ENCODE measurements at places on chromosomes 2 and 18. TPM values are rescaled to one million over a fixed set of nuclear protein-coding genes. Genes with fewer than 3 reads are reported as not detected.

DNA sequence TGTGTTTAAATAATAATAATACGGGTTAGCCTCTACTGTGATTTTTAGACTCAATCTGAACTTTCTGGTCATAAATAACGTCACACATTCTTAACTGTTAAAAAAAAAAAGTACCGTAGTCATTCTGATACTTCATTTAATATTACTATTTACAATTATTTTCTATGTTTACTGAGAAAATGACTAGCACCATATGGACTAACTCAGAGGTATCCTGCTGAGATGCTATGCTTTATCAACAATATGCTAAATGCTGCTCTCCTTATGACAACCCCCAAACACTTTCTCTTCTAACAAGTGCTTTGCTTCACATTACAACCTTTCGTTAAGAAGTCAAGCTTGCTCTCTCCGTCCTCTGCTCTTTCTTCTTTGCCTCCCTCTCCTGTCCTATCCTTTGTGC is 182.1 kb downstream of the AFF3 start:
- peak; percentile 41 for DNase-seq

GRCh38 chr2:207083361-207084110 is 82.2 kb downstream of the KLF7 start:
- DNase-seq = no peak

DNA sequence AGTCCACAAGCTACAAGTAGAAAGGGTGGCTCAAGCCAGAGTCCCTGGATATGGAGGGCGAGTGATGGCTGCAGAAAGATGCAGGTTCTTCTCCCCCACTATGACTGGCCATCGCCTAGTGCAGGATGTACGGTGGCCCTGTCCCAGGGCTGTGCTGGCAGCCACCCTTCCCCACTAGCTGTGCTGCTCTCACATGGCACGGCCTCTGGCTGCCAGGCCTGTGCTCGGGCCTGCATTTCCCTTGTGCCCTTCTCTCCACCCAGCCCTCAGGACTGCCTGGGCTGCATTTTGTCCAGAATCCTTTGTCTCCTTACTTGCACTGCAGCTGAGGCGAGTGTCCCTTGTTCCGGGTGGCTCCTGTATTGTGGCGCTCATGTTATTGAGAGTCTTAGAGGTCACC is 1.6 kb upstream of the RAMP1 start:
- no peak for DNase-seq

DNA sequence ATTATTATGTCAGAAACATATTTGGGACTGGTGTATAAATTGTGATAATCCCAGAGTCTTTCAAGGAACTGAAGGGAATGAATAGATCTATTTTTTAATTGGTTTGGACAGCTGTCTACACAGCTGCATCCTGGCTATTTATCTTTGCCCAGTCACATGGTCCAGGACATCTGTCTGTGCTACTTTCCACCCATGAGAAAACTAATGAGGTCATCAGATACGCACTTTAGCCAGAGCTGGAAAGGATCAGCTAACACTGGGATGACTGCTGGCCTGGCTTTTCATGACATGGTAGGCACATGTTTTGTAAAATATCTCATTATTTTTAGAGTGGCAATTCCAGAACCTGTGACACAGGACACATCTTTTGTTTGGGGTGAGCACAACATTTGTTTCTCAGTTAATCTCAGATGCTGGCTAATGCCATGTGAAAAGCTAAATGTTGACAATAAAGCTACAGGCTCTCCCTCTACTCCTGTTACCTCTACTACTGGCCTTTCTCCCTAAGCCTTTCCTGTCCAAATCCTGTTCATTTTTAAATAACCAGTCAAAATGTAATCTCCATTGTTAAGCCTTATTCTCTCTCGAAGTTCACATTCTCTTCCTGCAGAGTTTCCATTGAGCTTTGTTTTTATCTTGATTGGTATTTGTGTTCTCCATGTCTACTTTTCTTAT is 500.7 kb downstream of the RIT2 start:
- DNase-seq = no peak

DNA sequence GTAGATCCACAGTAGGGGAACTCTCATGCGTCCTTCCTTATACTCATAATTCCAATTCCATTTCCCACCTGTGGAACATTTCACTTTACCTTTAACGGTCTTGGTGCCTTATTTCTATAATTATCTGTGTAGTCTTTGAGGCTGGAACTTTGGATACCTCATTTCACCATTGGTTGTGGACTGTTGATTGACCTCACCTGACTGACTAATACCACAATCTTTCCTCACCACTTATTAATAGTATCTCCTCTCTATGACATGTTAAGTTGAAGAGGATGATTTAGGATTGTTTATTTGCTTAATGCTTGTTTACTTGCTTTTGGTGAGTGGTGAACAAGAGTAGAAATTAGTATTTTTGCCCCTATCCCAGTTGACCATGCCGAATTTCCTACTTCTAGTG is 50.0 kb downstream of the R3HDM1 start:
- no peak for DNase-seq

DNA sequence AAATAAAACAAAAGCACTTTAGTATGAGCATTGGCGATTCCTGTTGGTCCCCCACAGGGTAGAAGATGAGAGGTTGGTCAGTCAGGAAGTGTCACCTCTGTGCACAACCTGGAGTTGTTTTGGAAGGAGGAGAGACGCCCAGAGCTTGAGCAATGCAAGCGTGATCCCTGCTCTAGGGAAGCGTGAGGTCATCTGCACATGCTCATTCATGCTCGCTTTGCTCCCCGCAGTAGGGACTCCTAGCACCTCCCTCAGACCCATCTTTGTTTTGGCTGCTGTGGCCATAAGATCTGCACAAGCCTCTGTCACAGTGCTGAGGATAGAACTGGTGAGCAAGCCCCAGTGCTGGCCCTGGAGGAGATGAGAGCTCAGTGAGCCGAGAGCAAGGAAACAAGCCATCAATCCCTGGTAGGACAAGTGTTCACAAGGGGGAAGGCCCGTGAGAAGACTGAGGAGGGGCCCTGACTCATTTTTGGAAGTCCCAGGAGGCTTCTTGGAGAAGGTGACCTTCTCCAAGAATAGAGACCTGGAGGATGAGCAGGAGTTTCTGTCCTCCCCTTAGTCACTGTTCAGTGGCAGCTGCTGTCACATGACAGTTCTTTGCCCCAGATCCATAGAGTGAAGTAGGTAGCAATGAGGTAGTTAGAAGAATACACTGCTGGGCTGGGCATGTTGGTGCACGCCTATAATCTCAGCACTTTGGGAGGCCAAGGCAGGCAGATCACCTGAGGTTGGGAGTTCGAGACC is 13.3 kb upstream of the ATP8B1 start:
- no peak for DNase-seq

DNA sequence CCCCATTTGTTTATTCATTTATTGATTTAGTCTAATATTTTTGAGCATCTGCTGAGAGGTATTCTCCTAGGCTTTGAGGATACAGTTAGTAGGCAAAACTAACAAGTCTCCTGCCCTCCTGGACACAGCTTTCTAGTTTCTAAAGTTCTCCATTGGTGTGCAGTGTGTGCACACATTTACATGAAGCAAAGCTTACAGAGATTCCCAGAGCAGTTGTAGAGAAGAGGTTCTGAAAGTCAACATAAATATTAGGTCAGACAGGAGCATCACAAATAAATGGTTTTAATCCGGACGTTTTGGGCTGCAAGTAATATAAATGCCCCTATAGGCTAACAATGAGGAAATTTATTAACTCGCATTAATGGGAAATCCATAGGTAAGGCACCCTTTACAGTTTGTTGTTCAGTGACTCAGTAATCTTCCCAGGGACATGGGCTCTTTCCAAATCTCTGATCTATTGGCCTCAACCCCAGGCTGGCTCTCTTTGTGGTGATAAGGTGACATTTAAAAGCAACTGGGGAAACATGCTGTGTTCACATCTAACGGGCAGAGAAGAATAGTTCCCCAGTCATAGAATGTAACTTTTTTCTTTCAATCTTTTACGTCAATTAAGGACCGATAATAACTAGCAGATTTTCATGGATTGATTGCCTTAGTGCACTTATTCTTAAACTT is 407.2 kb downstream of the PTPRM start:
- DNase-seq = no peak

DNA sequence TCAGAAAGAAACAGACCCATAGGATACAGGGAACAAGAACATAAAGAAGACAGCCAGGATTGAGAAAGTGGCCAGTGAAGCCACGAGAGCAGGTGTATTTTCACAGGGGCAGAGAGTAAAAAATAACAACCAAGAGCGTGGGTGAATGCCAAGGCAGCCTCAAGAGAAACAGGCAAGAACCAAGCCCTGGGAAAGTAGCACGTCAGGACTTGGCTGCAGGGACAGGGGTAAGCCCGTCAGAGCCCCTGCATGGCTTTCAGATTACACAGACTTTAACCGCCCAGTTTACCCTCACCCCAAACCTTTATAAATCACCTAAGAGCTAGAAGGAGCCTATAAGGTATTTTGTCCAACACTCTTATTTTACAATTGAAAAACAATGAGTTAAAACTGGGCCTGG is 43.7 kb downstream of the ARL4C start:
- no peak for DNase-seq

- no peak for DNase-seq
Observed at GRCh38 chr18:48418539-48419276, 9.5 kb upstream of the ZBTB7C start.

DNA sequence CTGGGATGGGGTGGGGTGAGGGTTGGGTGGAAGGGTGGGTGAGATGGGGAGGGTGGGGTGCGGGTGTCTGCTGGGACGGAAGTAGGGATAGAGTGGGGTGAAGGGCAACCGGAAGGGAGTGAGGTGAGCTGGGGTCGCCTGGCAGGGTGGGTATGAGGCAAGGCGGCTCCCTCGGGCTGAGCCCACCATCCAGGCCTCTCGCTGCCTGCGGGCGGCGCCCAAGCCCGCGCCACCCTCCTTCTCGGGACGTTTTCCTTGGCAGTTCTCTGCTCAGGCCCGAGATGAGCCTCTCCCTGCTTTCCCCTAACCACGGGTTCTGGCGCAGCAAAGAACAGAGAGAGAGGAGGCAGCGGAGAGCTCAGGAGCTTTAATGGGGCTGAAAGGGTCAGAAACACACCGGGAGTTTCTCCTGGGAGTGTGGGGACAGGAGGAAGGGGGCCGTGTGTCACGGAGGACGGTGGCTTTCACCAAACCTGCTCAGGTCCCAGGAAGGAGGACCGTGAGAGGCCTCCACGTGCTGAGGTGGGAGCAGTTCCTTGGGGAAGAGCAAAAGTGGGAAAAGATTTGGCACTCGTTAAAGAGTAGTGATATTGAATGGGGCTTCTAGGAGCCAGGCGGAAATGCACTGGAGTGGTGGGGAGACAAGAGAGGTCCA is 4.1 kb downstream of the FEV start:
- no peak for DNase-seq

DNA sequence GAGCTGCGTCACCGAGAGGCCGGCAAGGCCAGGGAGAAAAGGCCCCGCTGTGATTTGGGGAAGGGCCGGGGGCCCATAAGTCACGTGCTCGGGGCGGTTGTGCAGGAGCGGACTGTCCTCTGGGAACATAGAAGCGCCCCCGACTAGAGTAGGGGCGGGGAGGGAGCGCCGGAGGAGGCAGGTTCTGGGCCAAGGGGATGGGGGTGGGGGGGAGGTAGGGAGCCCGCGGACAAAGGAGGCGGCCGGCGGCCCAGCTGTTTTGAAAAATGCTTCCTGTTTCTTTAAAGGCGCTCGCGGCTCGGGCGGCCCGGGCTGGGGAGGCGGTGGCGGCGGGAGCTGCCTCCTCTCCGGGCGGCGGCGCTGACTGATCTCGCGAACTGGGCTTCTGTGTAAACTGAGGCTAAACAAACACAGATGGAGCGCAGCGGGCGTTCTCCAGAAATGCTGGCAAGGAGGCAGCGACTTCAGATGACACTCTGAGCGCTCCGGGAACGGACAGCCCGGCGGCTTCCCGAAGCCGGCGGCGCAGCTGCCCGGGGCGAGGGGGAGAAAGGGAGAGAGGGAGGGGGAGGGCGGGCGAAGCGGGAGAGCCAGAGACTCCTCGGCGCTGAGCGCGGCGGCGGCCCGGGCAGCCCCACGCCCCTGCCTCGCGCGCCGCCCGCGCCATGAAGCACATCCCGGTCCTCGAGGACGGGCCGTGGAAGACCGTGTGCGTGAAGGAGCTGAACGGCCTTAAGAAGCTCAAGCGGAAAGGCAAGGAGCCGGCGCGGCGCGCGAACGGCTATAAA is at the start of gene ATOH8:
Gene ATOH8, plus strand, starts transcription at position 467 of the 788 bp plus-strand sequence. Its CDS starts 199 bp downstream, at position 666.
- DNase-seq = no peak

- DNase-seq = no peak
Observed at GRCh38 chr2:147037048-147037447, 807.8 kb upstream of the ACVR2A start.

DNA sequence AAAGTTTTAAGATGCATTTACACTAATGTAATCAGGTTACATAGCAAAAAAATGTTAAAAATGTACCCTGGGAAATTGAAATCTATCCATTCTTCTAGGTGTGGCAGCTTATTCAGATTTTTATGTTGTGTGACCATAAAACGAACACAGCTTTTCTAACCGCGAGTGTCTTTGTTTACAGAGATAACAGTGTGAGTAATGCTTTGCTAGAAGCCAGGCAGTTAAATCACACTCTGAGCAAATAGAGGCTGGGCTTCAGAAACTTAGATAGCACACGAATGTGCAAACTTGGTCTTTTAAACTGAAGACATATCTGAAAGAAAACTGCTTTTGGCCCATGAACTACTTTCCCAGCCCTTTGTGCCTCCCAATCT is 116.1 kb downstream of the SPTBN1 start:
- DNase-seq = peak; percentile 90

DNA sequence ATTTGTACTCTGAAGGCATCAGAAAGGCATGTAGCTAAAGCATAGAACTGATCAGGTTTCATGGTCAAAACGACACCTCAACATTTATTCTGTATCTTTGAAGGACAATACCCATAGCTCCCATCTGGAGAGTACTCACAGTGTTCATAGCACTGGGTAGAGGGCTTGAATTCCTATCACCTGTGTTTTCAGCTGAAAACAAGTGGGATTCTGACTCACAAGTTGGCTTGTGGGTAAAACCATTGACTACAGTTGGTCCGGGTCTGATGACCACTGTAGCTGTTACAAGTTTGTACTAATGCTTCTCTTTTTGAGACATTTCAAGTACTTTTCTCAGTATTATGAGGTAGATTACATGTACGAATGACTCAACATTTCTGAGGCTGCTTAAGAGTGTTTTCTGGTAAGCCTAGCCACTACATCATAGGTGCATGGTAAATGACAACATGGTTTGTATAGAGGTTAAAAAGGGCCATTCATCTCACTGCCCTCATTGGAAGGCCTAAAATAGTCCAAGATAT is 68.6 kb upstream of the PELI1 start:
- no peak for DNase-seq

GRCh38 chr2:59029058-59029457 is 787.9 kb upstream of the FANCL start:
- DNase-seq = no peak

- no peak for DNase-seq
Observed at GRCh38 chr2:75959724-75960471, 249.2 kb upstream of the GCFC2 start.

- DNase-seq = no peak
Observed at GRCh38 chr18:56469582-56469981, 168.8 kb downstream of the TXNL1 start.

ELP2 gene
- total RNA-seq = 62.0 TPM

IL37 gene
- total RNA-seq = not detected

ASB18 gene
- not detected for total RNA-seq

BMP10 gene
- not detected for total RNA-seq

IL1RN gene
- total RNA-seq = not detected

RIT2 gene
- not detected for total RNA-seq

ZNF638 gene
- 137 TPM for total RNA-seq

PJVK gene
- 1.0 TPM for total RNA-seq

KANSL1L gene
- 6.5 TPM for total RNA-seq

ARHGAP25 gene
- total RNA-seq = 3.1 TPM
